ENCODE measurements at places on chromosomes 7 and 10.

GRCh38 chr10:125783408-125783807 is 7.8 kb upstream of the MMP21 start:
- no peak for DNase-seq

DNA sequence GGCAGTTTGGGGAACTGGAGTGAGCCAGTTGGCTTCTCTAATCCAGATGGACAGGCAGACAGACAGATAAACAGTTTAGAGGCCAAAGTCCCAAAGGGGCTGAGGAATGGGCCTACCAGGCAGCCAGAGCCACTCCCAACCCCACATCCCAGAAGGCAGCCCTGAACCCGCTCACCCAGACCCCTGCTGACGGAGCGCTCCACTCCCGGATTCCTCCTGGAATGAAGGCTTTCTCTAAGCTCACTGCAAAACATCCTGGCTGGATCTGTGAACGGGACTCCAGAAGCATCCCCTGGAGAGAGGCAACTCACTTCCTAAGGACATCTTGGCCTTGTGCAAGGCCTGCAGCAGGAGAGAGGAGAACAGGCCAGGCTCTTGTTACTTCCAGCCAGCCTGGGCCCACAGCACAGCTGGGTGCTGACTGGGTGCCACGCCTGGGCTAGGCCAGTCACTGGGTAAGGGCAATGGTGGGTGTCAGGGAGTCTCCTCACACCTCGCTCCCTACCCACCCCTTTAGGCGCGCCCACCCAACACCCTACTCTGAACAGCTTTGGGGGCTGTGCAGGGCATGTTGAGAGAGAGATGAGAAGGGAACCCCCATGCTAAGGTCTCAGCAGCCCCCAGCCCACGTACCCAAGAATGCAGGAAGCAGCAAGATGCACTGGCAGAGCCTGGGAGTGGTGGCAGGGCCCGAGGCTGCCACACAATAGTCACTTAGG is 168.6 kb upstream of the ZMIZ1 start:
- no peak for DNase-seq

- peak; percentile 87 for DNase-seq
Measured at GRCh38 chr7:113087071-113087998, 708 bp upstream of the GPR85 start.

DNA sequence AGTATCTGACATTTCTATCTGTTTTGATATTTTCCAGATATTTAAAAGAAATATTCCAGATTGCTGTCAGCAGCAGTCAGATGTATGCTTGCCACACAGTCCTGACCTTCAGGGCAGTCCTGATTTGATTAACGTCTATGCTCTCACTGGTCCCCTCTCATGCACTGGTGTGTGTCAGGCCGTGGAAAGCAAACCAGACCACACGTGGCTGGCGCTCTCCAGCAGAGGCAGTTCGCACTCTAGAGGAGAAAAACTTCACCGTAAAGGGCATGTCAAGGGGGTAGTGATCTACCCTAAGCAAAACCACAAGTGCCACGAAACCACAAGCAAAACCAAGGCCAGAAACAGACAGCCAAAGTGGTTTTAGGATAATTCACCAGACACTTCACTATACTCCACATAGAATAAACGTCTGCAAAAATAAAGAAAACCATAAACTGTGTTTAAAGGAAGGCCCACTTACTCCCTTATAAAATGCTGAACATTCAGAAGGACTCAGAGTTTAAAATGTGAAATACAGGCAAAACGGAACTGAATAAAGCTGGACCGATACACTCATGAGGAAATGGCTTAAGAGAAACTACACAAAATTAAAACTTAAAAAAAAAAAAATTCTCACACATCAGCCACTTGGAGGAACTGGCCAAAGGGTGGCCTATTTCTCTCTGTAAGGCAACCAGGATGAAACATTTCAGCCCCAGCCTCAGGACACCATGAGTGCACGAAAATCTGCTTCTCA is 26.4 kb downstream of the PARP12 start:
- no peak for DNase-seq

- DNase-seq, result no peak
Measured at GRCh38 chr10:61001731-61002122, 57.7 kb upstream of the RHOBTB1 start.

DNA sequence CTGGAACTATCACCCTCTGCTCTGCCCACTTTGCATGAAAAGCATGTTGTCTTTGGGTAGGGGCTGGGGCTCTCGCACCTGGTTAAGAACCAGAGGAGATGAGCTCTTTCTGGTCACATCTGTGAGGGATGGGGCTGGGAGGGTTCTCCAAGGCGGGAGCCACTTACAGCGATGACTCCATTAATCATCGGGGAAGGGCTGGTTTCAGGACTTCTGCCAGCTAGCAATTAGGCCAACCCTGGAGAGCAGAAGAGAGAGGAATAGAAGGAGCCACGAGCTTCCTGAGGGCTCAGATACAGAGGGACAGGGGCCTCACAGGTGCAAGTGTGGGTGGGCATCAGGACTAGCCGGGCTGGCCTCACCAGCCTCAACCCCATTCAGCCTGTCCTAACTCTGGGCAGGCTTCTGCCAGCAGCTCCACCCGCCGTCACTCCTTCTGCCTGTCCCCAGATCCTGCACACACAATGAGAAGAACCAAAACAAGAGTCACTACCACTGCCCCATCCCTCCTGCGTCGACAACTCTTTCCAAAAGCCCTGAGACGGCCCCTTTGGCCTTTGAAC is 8.4 kb downstream of the AQP1 start:
- DNase-seq, result no peak

GRCh38 chr10:24255115-24255880 is 46.4 kb downstream of the KIAA1217 start:
- no peak for DNase-seq

- DNase-seq, result no peak
Measured at GRCh38 chr7:118575393-118575948, 351.0 kb downstream of the ANKRD7 start.

GRCh38 chr10:109007514-109007913 is 915.8 kb downstream of the XPNPEP1 start:
- DNase-seq, result no peak

- DNase-seq, result no peak
Measured at GRCh38 chr10:15804109-15804508, 56.2 kb downstream of the MINDY3 start.

GRCh38 chr10:6532321-6532720 is 47.8 kb downstream of the PRKCQ start:
- no peak for DNase-seq

DNA sequence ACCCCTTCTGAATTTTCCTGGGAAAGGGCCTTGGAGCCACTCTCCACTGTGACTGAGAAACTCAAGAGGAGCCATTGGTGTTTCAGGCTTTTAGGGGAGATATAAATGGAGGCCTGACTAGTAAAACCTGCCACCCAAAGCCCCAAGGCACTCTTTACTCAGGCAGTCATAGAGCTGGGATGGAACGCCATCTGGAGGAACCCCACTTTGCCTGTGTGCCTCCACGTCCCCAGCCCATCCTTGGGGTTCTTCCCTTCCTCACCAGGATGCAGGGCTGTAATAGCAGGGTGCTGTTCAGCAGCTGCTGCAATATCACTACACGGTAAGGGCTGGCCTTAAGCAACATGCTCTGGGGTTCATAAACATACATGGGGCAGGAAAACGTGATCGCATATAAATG is 232.6 kb downstream of the BAMBI start:
- no peak for DNase-seq

GRCh38 chr10:119371704-119372663 is 164.6 kb downstream of the GRK5 start:
- DNase-seq, result peak; percentile 16

GRCh38 chr7:150375662-150376521 is 3.2 kb upstream of the ZNF775 start:
- no peak for DNase-seq

DNA sequence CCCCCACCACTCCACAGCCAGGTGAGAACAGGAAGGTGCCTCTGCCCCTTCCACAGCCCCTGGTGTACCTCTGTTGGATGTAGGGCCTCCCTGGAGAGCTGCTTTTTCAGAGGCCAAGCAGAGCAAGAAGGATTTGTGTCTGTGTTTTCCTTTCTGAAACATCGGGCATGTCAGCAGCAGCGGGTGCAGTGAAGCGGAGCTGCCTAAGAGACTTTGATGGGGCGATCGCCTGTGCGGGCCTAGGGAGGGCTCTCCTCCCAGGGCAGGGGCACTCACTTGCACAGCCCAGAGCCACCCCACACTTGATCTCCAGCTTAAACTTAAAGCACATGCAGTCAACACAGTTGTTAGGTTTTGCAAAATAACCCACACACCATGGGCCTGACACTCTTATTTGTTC is 324.7 kb downstream of the ACTR3B start:
- DNase-seq, result no peak

GRCh38 chr10:60951272-60951724 is 7.3 kb upstream of the RHOBTB1 start:
- DNase-seq, result no peak

DNA sequence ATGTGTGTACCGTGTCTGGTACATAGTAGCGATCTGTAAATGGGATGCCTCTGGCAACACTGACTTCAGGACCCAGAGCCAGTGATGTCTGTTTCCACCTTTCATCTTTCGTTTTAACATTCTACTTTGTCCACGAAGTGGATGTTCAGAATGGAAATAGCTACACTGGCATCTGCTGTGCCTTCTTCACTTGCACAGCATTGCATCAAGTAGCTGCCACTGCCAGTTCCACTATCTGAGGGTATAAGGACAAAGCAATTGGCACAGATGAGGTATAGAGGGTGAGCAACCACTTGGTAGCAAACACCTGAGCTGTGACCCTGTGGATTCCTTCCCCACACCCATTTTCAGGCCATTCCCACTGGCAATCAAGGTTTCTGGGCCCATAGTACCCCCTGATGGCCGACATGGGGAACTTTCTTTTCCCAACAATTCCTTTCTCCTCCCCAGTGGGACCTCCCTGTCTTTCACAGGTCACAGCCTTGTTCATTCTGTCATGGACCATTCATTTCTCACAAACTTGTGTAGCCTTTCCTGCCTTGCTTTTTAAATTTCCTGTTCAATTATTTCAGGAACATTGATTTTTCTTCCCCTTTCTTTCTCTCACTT is 4.0 kb downstream of the ITGA8 start:
- DNase-seq, result peak; percentile 19

DNA sequence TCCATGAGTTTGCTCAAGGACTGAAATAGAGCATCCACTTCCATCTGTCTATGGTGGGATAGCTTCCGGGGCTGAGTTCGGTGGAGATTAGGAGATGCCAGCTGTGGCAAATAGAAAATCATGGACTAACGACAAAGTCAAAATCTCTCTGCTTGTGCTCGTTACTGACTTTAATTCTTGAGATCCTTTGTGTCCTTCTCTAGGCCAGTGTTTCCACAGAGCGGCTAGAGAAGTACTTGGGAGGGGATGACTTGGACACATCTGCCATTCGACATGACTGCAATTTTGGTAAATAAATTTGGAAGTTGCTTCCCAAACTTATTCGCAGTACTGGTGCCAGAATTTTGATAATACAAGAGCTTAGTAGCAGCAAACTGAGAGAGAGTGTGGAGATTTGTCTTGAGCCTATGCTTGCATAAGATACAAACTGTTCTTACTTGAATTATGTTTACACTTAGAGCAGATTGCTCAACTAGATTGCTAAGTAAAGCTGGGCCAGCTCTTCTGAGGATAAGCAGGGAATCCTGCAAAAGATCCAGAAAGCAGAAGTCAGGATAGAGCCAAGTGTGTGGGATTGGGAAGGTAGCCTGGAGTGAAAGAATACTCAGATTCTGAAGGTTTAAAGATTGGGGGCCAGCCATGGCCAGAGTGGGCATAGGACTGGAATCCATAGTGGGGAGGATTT is 27.6 kb downstream of the ABCC2 start:
- DNase-seq, result no peak

DNA sequence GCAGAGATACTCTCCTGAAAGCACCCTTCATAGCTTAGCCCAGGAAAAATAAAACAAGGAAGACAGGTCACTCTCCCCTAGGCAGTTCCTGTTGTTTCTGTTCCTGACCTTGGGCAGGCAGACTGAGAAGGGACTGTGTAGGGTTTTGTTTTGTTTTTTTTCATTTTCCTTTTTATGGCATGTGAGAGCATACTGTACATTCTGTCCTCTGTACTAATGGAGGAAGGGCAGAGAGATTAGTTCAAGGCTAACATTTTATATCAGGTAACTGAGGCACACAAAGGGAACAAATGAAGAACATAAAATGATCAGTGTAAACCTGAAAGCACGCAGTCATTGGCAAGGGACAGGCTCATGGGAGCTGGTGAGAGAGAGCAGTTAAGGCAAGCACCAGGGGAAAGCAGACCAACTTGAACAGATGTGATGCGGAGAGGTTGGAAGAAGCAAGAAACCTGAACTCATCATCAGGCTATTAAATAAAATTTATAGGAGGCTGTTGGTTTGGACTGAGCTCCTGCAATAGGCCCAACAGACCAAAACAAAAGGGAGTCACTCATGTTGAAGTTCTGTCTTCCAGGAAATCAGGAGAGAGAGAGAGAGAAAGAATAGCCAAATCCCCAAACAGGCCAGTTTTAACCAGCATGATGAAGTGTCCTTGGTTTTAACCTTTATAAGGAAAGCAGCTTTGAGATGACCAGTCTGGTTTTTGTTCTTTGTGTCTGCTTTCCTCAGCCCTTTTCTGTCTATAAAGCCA is 34.1 kb upstream of the PDCD4 start:
- no peak for DNase-seq

- DNase-seq, result no peak
Measured at GRCh38 chr7:43658718-43659548, 70.4 kb downstream of the COA1 start.

DNA sequence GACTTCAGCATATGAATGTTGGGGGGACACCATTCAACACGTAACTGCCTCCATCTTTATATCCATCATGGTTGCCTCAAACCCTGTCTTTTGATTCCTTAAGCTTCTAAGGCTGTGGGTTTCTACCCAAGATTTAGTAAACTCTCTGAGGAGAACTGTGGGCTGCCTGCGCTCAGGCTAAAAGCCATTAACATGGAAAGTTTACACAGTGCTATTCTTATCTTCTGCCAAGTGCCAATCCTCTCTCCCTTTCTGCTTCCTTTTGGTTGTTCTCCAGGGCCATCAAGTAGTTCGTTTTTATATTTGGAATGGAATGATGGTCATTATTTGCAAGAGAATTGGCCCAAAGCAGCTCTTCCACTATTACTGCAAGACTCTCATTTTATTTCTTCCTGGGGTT is 97.3 kb upstream of the KLF14 start:
- no peak for DNase-seq

DNA sequence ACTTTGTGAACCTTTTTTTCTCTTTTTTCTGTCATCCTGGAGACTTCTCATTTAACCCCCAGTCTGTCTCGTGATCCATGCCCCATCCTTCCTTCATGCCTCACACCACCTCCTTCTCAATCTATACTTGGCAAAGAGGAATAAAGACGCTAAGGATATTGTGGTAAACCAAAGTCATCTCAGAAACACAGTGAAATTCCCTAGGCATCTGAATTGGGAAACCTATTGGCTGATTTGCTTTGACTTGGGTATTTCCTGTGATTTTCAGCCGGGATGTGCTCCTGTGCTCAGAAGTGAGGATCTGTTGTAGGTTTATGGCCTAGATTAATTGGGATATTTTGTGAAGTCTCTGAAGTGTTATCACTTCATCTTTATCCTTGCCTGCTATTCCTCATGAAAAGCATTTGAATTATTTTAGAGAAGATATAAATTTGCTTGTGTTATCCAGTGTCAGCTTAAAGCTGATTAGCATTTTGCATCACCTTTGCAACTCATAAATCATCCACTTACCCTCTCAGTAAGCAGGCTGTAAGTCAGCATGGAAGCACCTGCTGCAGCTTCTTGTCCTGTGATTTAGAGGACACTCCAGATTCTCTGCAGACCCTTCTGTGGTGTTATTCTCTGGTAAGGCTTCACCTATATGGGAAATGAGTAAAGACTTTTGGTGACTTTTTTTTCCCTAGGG is 138.0 kb downstream of the AUTS2 start:
- DNase-seq, result no peak

All from brain microvascular endothelial cell (primary cell).